ENCODE measurements at places on chromosomes 2 and 18.

DNA sequence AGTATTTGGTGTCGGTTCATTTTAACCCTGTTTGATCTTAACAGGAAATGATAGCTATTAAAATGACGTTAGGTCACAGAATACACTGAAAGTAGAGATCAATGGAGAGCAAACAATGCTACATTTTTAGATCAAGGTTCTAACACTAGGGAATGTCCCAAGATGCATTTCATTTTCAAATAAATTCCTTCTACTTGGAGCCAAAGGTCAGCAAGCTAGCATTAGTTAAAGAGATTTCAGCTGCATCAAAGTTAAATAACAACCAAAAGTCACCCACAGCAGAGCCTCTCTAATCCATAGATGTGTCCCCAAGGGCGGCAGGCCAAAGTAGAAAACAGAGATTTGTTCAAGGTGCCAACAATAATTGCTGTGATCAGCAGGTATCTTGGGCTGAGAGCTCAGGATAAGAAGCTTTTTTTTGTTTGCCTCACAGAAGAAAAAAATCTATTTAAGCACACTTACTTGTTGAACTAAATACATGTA is 1233.6 kb upstream of the TMEFF2 start:
- no peak for DNase-seq

- no peak for DNase-seq
Measured at GRCh38 chr2:83186105-83186760, 1272.8 kb downstream of the SUCLG1 start.

- DNase-seq: no peak
Measured at GRCh38 chr2:239118675-239119211, 270.9 kb downstream of the TWIST2 start.

DNA sequence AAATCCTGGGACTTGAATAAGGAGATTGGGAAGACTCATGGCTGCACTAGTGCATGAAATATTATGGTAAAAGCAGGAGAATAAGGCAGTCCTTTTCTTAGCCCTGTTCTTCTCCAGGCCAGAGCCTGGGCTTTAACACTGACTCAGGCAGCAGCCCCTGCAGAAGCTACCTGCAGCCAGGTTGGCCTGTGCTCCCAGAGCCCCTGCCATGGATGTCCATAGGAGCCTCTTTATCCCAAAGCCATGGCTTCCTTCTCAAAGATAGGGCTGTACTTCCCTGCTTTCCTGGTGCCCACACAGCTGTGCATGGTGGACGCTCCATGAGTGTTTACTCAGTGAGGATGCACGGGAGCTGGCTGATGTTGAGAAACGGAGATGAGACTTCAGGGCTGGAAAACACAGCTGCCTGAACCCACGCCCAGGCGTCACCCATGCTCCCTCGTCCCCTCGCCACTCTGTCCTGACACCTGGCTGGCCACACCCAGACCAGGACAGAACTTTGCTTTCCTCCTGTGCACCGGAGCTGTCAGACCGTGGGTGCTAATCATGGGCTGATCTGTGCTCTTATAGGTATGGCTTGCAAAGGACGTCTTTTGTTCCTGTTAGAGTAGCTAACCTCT is 135.5 kb downstream of the GLI2 start:
- no peak for DNase-seq

- DNase-seq: no peak
Measured at GRCh38 chr2:125073440-125073839, 1048.4 kb downstream of the CNTNAP5 start.

- no peak for DNase-seq
Measured at GRCh38 chr18:74446178-74446577, 10.9 kb downstream of the DIPK1C start.

DNA sequence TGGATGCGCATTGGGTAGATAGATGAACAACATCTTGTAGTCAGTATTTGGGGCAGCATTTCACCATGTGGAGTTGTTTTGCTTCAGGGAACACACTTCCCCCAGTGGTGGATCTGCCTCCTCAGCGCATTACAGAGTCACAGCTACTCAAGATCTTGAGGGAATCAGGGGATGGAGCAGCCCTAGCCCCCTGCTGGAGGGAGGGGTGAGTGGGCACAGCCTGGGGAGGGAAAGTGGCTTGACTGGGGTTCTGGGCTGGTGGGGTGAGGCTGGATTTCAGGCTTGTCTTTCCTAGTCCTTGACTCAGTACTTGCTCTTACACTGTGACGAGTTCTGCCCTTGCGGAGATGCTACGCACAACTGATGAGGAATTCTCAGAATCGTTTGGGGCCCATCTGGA is 271.0 kb upstream of the HS6ST1 start:
- DNase-seq: no peak

DNA sequence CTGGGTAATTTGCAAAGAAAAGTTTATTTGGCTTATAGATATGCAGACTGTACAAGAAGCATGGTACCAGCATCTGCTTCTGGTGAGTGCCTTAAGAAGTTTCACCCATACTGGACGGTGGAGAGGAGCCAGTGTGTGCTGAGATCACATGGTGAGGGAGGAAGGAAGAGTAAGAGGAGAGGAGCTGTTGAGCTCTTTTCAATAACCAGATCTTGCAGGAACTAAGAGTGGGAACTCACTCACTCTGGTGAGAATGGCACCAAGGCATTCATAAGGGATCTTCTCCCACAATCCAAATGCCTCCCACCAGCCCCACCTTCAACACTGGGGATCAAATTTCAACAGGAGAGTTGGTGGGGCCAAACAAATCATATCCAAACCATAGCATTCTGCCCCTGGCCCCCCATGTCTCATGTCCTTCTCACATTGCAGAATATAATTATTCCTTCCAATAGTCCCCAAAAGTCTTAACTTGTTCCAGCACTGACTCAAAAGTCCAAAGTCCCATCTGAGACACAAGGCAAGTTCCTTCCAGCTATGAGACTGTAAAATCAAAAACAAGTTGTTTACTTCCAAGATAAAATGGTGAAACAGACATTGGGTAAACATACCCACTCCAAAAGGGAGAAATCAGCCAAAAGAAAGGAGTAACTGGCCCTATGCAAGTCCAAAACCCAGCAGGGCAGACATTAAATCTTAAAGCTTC is 11.7 kb upstream of the TMEM37 start:
- DNase-seq: no peak

DNA sequence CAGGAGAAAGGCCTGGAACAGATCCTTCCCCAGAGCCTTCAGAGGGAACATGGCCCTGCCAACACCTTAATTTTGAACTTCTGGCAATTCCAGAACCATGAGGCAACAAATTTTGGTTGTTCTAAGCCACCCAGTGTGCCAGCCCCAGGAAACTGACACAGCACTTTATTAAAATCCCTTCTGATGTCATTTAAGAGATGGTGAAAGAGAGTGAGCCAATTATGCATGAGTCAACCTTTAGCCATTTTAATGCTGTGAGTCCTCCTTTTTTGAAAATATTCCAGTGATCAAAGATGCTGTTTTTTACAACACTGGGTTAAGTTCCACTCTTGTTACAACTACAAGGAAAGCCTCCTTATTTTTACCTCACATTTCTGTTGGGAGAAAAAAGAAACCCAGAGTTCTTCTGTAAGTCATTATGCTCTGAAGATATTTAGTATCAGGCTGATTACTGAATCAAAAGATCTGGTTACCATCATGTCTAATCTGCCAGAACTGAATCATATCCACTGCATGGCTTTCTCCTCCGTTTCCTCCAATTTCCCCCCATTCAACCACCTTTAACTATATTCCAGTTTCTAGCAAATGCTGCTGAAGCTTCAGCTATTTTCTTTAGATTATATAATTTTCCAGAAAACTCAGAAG is 235.4 kb downstream of the TXNL1 start:
- DNase-seq: peak; percentile 52

DNA sequence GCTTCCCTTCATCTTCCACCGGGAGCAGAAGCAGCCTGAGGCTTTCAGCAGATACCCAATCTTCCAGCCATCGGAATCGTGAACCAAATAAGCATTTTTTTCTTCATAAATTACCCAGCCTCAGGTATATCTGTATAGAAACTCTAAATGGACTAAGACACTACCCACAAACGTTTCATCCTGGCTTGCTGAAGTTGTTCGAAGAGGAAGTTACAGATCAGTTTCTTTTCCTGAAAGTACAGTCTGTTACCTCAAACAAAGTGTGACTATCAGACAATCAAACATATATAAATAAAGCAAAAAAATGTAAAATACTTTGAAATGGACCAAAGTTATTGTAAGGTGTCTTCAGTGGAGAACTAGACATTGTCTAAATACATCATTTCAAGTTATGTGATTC is 97.9 kb downstream of the MREG start:
- DNase-seq: no peak

GRCh38 chr2:158599609-158600008 is 142.9 kb downstream of the PKP4 start:
- peak; percentile 8 for DNase-seq

- peak; percentile 45 for DNase-seq
Measured at GRCh38 chr2:39379643-39380524, 57.2 kb downstream of the MAP4K3 start.

DNA sequence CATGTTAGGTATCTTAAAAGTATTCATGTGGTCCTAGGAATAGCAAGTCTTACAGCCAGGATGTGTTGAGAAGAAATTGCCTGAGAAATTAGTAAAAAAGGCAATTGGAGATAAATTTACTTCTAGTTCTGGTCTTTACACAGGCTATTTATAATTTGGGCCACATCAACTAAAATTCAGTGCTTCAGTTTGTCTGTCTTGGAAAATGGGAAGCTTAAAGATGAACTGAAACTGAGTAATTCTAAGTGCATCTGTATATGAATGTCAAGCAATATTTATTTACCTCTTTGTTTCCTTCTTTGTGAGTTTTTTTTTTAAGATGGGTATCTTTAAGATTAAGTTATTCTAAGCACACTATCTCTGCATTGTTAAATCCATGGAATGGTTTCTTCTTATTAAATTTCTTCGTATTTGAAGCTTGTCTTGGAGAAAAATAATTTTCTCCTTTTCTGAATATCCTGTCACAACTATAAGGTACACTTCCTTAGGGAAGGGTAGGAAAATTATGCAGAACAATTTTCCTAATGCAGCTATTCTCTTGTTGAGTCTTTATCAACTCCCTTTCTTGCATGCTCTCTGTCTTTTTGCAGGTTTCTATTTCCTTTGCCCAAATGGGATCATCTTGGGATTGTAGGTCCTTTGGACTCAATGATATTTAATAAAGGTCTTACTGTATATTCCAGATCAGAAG is 39.7 kb upstream of the MMADHC start:
- no peak for DNase-seq

GRCh38 chr18:69123421-69123820 is 277.3 kb upstream of the DOK6 start:
- no peak for DNase-seq

- no peak for DNase-seq
Measured at GRCh38 chr18:22935431-22935830, 2.3 kb downstream of the RBBP8 start.

DNA sequence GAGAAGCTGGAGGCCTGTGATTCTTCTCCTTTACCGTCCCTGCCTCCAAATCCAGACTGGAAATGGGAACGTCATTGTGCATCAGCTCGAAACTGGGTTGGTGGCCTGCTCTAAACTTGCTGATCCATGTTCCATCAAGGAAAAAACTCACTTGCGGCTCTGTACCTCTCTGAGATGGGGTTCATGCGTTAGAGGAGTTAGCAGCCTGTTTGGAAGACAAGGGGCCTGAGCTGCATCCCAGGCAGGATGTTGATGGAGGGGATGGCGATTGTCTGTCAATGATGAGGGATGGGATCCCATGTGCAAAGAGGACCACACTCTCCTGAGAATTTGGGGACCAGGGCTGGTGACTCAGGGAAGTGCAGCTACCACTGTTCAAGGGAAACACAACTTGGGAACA is 26.0 kb downstream of the TWIST2 start:
- no peak for DNase-seq

DNA sequence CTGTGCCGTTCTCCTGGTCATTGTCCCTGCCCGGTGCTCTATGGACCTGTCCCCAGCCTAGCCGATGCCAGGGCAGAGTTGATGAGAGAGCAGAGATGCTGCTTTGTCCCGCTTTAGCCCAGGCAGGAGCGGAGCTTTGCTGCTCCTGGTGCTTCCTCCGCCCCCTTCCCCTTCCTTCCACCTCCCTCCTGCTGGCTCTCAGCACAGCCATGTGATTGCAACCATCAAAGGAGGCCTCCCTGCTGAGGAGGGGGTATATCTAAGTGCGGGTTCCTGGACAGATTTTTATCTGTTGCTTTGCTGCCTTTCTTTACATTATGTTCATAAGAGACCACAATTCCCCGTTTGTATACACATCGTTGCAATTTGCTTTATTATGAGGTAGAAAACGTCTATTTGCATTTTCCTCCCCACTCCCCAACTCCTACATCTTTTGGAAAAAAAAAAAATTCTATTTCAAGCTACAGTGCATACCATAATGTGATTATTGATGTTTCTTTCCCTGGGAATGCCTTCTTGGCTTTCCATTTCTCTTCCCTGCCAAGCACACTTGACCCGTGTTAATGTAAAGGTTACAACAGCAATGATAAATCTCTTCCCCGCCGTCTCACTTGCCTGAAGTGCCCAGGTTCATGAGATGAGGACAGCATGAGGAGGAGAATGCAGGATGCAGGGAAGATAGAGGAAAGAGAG is 25.4 kb downstream of the ALPK2 start:
- DNase-seq: no peak

- DNase-seq: no peak
Measured at GRCh38 chr2:171522788-171523087, 464 bp downstream of the CYBRD1 start.

GRCh38 chr18:46148810-46149209 is 44.6 kb downstream of the HAUS1 start:
- DNase-seq: peak; percentile 67

DNA sequence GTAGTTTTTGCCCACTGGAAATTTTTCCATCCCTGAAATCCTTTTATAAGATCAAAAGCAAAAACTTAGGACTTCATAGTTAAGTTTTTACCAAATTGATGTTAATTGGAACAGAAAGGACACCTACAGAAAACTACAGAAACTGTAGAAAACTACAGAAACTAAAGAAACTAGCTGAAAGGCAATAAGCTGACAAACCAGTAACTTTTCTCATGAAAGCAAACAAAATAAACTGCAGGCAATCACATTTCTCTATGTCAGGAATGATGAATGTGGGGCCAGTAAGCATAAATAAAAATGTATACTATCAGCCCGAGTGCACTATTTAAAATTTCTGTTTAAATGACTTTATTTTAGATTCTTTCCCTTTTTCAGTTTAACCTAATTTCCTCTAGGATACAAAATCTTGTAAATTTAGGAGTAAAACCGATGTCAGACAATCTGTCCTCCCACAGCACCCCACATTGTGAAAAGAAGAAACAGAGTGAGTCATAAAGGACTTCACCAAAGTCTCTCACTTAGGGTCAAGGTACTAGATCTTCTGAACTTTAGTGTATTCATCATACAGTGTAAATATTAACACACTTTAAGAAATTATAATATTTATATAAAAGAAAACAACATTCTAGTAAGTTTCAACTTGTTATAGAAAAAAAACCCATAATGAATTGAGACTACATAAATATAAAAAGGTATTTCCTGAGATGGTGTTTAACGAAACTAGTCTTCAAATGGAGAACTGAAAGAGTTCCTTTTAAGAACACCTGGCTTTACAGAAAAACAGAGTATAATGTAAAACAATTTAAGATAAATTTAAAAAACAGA is 46.6 kb downstream of the USP40 start:
- DNase-seq: no peak

DNA sequence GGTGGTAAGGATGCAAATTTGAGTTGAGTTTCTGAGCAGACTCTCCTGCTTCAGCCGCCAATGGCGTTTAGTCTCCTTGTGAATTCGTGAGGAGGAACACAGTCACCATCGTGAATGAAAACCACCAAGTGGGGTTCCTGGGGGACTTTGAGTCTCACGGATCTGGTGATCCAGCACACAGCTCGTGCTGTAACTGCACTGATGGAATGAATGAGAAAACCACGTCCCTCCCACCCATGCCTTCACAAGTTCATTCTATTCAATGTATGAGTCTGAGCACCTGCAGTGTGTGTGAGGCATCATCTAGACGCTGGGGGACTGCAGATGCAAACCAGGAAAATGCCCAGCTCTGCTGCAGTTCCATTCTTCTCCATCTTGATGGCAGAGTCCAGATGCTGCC is 127.9 kb downstream of the PIEZO2 start:
- no peak for DNase-seq

Data from brain microvascular endothelial cell (primary cell).